ENCODE measurements at places on chromosomes 4 and X. TPM values are rescaled to one million over a fixed set of nuclear protein-coding genes. Genes with fewer than 3 reads are reported as not detected.

The WDR13 gene
- total RNA-seq, result 169 TPM

The HS6ST2 gene
- total RNA-seq, result not detected

The TEX13A gene
- total RNA-seq, result not detected

The GPC3 gene
- total RNA-seq, result not detected

The CYTL1 gene
- total RNA-seq, result not detected

The EGFL6 gene
- not detected for total RNA-seq

The CCSER1 gene
- not detected for total RNA-seq

The MAGEA9B gene
- not detected for total RNA-seq

The UCP1 gene
- total RNA-seq, result not detected

The PF4V1 gene
- total RNA-seq, result 1.6 TPM

The GAGE1 gene
- total RNA-seq, result not detected

The HEPH gene
- total RNA-seq, result 2.0 TPM

Data from myometrial cell (primary cell).